ENCODE measurements at places on chromosomes 5 and 9.

DNA sequence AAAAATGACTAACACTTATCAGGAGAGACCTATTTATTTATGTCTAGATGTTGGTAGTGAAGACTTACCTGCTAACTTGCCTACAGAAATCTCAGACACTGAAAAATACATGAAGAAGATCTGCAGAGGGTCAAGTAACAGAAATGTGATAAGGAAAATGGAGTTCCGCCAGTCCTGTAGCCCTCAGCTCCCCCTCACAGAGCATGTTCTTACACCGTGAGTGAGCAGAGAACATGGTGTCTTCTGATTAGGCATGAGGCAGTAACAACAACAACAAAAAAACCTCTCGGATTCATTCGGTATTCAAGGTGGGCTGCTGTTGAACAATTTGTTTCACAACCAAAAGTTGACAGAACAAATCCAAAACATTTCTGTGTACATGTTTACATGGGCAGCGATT is 162.0 kb upstream of the SNX2 start:
- DNase-seq, result no peak

DNA sequence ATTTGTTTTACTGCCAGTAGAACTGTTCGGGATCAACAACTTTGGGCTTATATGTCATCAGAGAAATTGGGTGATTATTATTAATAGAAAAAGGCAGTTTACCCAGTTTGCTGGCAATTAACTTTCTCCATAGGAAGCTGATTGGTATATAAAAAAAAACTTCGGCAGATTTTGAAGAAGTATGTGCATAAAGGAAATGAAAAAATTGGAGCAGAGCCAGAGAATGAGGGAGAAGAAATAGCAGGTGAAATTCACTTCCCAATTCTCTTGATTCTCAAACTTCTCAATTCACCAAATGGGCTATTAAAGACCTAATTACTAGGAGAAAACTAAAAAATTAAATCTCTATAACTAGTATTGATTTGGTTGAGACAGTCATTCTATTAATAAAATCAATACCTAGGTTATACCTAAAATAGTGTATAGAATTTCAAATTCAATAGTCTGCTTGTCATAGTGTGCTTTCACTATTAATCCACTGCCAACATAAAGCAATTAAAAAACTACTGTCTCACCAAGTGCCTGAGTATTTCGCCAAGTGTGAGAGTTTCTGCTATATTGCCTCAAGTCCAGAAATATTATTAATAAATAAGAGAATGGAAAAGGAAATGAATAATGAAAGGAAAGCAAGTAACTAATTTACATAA is 47.5 kb downstream of the STX17 start:
- no peak for DNase-seq

DNA sequence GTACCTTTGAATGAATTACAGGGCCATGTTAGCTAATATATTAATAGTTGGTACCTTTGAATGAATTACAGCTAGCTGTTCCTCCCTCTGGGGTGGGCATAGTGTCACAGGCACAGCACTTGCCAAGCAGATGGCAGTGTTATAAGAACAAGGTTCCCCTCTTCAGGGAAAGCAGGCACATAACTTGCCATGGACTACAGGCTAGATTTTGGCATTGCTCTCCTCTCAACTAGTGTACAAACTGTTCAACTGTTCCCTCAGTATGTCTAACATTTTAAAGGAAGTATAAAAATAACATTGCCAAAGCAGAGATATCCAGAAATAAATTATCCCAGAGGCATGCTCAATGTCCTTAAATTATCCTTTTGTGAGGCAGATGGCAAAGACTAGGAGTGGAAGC is 33.7 kb downstream of the ABITRAM start:
- DNase-seq, result no peak

DNA sequence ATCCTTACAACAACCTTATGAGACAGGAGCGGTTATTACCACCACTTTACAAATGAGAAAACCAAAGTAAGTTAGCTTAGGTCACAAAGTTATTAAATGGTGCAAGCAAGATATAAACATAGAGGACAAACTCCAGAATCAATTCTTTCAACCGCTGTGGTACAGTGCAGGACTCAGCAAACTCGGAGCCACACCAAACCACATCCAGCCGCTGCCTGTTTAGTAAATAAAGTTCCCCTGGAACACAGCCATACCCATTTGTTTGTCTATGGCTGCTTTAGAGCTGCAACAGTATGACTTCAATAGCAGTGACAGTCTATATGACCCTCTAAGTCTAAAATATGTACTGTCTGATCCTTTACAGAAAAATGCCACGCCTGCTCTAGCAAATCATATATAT is 1567.2 kb upstream of the WWC1 start:
- DNase-seq, result no peak

DNA sequence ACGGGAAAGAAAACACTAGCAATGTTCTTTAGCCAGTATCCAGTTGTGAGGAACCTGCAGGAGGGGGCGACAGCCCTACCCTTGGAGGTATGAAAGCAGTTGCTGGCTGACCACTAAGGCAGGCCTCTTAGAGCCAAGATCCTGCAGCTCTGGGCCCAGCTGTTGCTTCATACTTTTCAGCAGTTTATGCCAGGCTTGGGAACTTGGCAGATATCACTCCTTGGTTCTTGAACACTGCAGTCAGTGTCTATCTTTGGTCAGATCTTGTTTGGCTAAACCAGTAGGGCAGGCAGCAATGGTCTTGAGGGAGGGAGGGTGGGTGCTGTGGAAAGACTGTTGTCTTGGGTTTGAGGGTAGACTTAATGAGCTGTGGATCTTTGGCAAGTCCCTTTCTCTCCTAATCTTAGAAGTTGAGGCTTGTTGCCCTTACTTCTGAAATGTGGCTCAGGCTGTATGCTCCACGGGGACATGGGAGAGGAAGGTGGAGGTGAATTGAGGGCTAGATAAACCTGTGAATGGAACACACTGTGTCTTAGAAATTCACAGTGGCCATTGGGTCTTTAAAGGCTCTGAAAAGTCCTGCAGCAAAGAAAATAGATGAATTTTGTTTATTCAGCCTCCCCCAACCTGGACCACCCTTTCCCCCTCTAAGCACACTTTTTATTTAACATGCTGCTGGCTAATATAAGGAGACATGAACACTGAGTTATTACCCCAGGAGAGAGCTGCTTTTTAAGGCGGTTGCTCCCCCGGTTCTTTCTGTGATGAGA is 37.5 kb downstream of the ZNF618 start:
- DNase-seq, result no peak

DNA sequence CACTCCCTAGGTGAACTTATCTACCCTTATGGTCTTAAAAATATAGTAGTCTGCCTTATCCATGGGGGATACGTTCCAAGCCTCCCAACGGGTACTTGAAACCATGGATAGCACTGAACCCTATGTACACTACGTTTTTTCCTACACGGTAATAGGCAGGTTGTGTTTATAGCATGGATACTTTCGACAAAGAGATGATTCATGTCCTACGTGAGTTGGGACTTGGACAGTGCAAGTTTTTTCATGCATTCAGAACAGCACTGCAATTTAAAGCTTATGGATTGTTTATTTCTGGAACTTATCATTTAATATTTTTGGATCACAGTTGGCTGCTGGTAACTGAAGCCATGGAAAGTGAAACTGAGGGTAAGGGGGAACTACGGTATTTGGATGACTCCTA is 88.1 kb downstream of the CNTLN start:
- DNase-seq, result no peak

DNA sequence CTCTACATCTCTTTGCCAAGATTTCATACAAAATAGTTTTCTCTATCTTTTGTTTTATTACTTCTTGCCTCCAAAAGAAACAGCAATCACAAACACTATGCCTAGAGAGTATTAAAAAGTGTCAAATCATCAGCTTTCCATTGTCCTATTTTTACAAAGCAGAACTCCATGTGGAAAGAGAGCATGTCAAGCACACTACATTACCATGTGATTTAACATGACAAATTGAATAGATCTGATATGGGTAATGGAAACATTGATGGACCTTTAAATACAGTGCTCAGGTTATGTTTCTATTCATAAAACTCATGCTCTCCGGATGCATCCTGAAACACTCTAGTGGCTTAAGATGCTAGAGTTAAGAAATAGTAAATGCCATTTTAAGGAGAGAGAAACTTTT is 791.4 kb upstream of the CTNND2 start:
- no peak for DNase-seq

All from OCI-LY7 (cell line).